Keratinocyte (primary cell): ENCODE measurements at places on chromosomes 2 and 18. TPM values are rescaled to one million over a fixed set of nuclear protein-coding genes. Genes with fewer than 3 reads are reported as not detected.

DNA sequence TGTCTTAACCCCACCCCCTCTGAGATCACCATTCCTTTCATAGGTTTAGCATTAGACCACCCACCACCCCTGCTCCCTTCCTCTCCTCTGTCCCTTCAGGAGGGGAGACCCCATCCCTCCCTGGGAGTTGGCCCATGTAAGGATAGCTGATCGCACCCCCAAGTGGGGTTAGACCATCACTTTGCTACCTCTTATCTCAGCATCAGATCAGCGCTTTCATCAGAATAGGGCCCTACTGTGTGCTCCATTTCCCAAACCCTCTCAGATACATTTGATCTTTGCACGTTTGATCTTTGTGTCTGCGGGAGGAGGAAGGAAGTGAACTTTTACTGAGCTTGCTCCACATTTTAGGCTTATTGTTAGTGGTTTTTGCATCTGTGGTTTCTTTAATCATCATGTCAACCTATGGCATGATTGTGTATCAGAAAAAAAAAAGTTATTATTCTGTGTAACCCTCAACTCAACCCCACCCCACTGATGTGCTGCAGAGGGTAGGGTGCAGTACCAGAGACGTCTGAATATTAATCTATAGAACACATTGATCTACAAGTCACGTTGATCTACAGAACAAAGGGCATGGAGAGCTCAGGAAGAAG is 81.2 kb downstream of the PDCL3 start:
- no peak for DNase-seq

The ANO7 gene
- polyA plus RNA-seq = 0.14 to 0.50 TPM (median 0.17 TPM) in 3 replicates

GRCh38 chr2:63189026-63189425 is 138.4 kb downstream of the OTX1 start:
- no peak for DNase-seq

GRCh38 chr2:11212645-11213044 is 57.4 kb downstream of the SLC66A3 start:
- DNase-seq = no peak
